ENCODE measurements at places on chromosomes 11 and 22. TPM values are rescaled to one million over a fixed set of nuclear protein-coding genes. Genes with fewer than 3 reads are reported as not detected.

The PLA2G6 gene
- total RNA-seq = 95.5 TPM

The NLRP14 gene
- total RNA-seq = not detected

The ELF5 gene
- total RNA-seq = not detected

The TRPM5 gene
- total RNA-seq = not detected

The MPPED2 gene
- total RNA-seq = not detected

The MRGPRD gene
- not detected for total RNA-seq

The DNAJB7 gene
- total RNA-seq = not detected

The OPCML gene
- total RNA-seq = not detected

The KCNK4 gene
- total RNA-seq = not detected

The SIK3 gene
- total RNA-seq = 41.6 TPM

The ACR gene
- not detected for total RNA-seq

The RIMBP3B gene
- total RNA-seq = 0.87 TPM

The HTATIP2 gene
- total RNA-seq = 40.5 TPM

The SLC22A6 gene
- total RNA-seq = not detected

The LARGE1 gene
- total RNA-seq = 0.60 TPM

The MS4A12 gene
- not detected for total RNA-seq

The ZNF280A gene
- total RNA-seq = not detected

The ELFN2 gene
- 0.53 TPM for total RNA-seq

The WNT7B gene
- not detected for total RNA-seq

Measured in activated naive CD4-positive, alpha-beta T cell treated with anti-CD3 and anti-CD28 coated beads, Interleukin-2, amount 10 ng/mL, durations not matched to agents 5 hours and 36 hours (primary cell).